Chondrocyte (in vitro differentiated cells): ENCODE measurements at places on chromosomes 16 and 17.
A peak's percentile ranks its signal among the peaks of the same experiment; 100 is the strongest.

GRCh38 chr16:88289968-88290401 is 92.8 kb upstream of the ZNF469 start:
- DNase-seq, result peak; percentile 71

DNA sequence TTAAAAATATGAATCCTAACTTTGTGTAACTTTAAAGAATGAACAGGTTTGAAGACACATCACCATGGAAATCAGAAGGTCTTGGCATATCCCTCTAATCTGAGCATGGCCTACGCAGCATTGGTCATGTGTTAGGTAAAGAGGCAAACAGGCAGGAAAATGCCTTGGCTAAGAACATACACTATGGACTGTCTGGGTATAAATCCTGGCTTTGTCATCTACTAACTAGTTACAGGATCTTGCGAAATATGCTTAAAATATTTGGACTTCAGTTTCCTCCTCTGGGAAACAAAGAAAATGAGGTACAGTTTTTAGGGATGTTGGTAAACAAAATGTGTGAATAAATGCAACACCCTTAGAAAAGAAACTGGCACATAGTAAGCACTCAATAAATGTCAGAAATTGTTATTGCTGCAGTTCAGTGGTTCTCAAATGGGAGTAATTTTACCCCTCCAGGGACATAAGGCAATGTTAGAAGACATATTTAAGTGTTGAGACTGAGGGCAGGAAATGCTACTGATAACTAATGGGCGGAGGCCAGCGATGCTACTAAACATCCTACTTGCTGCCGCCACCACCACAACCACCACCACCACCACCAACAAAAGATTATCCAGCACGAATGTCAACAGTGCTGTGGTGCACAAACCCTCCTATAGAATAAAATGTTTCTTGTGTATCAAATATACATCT is 770.8 kb upstream of the SOX9 start:
- DNase-seq, result no peak

- no peak for DNase-seq
Observed at GRCh38 chr17:39576187-39576586, 31.5 kb downstream of the NEUROD2 start.

GRCh38 chr16:4353675-4354074 is 2.6 kb upstream of the PAM16 start:
- no peak for DNase-seq

DNA sequence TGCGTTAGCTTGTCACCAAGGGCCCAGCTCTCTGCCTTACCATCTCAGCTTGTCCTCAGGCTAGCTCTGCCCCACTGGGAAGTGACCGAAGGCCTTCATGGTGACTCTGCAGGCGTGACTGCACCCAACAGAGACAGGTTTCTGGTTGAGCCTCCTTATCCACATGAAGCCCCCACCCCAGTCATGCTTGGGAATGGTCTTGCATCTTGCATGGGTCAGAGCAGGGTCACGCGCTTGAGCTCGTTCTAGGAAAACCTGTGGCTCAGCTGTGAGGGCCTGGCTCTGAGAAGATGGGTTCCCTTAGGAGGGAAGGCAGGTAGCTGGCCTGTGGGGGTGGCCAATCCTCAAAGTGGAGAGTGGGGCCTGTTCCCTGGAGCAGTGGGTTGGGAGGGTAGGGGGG is 122.8 kb downstream of the BANP start:
- DNase-seq, result no peak

- no peak for DNase-seq
Observed at GRCh38 chr16:76932541-76933211, 258.3 kb upstream of the MON1B start.

GRCh38 chr17:4446326-4447071 is 12.8 kb downstream of the SPNS3 start:
- DNase-seq, result no peak

DNA sequence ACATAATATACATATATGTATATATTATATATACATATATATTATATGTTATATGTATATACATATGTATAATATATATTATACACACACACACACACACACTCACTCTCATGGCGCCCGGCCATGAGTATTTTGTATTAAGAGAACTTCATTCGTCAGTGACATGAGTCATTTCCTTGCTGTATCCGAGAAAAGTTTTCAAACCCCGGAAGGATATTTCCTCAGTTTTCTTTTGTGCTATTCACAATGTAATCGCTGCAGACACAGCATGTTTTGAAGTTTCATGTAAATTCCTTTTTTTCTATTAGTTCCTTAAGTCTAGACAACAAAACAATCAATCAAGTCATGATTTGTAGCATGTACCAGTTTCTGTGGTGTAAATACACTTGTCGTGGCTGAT is 33.3 kb downstream of the OR1D5 start:
- DNase-seq, result no peak

GRCh38 chr16:31351246-31351941 is 3.6 kb upstream of the ITGAX start:
- DNase-seq, result no peak

- no peak for DNase-seq
Observed at GRCh38 chr16:35636480-35637230, 2177.2 kb downstream of the TP53TG3F start.

DNA sequence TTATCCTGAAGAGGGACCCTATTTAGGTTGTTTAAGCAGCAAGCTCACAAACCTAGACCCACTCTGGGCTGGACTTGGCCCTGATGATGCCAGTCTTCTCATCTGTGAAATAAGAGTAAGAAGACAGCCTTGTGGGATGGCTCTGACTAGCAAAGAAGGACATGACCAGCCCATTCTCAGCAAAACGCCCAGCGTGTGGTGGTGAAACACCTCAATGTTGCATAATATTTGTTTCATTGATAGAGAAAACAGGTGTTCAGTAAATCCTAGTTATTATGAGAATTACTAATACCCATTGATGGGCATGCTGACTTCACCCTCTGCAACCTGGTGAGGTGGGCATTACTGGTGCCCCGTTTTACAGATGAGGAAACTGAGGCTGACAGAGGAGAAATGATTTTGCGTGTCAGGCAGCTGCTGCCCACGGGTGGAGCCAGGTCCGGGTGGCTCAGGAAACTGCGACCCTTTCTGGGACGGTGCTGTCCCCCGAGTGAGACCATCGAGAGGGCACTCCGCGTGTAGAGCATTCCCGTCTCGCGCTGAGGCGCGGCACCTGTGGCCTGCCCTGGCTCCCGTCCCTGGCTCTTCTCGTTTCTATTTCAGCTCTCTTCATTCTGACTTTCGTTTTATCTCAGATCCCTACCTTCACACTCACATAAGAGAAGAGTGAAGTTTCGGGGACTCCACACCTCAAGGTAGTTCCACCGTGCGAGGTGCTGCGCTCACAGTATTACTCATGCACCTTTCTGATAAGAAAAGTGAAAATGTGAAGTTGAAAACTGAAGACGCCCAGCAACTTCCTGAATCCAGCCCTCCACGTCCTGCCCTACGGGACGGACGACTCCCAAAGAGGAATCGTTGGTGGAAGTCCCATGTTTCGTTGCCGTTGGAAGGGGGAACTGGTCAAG is 48.5 kb downstream of the IRF8 start:
- peak; percentile 63 for DNase-seq

DNA sequence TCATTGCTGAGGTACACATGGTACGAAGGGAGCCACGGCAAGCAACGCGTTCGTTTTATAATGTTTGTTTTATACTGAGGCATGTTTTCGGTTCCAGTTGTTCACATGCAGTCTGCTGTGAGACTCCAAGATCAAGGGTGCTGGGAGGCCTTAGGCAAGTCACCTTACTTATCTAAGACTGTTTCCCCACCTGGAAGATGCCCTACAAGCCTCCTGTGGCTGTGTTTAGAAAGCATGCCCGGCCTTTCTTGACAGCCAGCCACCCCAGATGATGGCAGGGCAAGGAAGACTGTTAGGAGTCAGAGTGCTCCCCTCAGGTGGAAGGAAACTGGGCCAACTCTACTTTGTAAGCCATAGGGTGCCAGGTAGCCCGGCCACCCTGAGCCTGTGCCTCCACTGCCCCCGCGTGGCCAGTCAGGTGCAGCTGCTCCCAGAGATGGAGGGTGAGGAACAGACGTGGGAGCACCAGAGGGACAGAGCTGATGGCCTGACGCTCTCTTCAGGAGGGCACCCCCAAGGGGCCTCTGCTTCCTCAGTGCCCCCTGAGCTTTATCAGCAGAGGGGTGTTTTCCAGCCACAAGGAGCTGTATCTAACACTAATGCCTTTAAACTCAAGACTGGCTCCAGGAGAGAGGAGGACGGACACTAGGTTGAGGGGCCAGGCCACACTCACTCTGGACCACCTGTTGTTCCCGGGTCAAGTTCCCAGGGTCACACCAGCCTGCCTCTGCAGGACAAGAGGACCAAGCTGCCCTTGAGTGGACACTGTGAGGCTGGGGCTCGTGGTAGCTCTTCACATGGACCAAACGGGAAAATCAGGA is 5.4 kb downstream of the NAT9 start:
- DNase-seq, result no peak

DNA sequence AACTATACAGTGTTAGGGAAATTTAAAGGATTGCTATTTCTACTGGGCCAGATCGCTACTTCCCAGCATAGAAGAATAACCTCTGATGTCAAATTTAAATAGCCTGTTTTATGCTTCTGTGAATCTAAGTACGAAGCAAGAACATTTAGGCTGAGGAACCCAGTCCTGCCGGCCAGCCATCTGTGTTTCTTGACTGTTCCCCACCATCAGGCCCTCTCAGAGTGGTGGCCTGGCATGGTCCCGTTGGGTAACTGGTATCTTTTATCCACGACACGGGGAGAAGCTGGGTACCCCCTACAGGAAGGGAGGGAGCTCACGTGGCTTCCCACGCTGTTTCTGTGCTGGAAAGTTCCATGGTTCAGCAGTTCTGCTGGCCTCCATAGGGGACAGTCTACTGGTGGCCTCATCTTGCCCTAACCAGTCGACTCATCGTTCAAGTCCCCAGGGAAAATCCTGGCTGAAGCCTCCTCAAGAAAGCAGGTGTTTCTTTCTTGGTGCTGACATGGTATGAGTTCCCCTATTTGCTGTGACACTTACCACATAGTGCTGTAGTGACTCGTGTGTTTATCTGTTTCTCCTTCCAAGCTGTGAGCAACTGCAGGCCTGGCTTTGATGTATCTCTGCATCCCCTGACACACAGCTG is 201.7 kb upstream of the NLRP1 start:
- no peak for DNase-seq

DNA sequence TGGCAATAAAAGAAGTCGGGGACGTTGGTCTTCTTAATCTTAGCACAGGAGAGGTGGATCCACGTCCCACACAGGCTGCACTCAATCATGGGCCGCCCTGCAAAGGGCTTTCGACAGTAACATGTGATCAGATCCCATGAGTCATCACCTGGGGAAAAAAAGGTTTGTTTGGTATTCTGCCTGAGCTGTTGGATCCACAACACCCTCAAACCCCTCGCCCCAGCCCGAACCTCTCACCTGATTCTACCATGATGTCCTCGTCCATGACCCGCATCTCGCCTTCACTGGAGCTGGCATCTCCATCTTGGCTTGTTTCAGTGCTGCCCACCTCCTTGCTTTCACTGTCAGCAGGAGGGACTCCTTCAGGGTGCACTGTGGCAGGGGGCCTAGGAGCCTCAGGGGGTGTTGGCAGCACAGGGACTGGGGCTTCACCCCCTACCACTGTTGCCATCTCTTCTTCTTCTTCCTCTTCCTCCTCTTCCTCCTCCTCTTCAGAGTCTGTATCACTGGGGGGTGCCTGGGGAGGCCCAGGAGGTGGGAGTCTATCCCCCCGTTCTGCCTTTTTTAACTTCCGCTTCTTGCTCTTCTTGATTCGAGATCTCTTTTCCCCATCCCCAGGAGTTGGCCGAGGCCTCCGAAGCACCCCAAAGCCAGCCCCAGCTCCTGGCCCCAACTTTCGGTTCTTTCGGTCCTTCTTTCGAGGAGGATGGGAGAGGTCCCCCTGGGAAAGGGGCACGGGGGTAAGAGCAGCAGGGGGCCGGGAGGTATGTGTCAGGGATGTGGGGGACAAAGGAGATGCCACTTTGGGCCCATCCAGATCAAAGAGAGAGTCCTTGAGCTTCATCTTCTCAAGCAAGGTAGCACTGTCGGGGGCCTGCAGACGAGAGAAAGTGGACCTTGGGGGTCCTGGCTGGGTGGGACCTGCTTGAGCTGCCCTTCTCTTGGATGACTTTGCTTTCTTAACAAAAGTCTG is 1.7 kb upstream of the DVL2 start:
- no peak for DNase-seq
